ENCODE measurements at places on chromosomes 4 and X.

DNA sequence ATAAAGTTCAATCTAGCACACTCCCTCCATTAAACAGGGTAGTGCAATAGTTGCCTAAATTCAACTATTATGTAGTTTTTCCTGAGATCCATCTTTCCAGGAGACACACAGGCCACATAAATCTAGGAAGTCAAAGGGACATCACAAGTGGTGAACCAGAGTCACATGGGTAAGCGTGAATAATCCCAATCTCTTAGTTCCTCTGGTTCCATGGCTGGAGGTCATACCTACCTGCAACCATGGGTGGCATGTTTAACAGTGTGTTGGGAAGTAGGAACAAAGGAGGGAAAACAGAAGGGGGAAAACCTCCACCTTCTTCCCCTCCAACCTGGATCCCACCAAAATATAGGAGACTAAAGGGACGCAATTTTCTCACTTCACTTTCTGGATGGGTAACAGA is 2651.6 kb downstream of the ARAP2 start:
- DNase-seq: no peak

DNA sequence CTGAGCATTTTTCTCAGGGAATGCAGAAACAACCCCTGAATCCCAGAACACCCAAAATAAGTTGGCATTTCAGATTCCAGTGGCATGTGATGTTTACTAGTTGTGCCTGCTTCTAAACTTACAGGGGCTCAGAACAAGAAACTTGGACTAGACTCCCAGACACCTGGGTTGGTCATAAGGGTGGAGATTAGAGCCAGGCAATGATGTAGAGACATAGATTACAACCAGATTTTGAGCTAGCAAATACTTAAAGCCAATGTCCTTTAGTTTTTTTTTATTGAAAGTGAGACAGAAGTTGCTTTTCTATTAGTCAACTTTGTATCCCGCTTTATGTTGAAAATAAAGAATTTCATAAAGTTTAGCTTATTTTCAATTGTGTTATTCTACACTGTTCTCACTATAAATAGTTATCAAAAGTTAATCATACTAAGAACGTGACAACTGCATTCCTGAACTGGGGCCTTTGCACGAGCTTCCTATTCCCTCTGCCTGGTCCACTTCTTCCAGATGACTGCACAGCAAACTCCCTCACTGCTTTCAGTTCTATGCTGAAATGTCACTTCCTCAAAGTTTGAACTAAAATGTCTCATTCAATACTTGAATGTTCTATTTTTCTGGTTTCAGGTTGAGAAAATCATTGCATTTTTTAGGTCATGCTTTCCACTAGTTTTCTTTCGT is 224.7 kb upstream of the PPP1R2C start:
- DNase-seq: peak; percentile 0

DNA sequence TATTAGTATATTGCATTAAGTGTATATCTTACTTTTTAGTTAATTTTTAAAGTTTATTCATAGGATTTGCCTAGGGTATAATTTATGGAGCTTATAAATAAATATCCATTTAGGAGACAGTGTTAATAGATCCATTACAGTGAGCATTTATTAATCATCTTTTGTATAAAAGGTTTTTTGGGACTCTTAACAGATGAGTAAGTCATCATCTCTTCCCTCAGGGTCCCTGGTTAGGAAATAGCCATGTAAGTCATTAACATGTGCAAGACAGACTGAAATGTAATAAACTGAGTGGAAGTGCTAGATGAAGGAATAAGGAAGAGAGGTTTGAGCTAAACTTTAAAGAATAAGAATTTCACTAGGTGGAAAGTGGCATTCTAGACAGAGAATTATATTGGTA is 69.2 kb downstream of the PAQR3 start:
- no peak for DNase-seq

DNA sequence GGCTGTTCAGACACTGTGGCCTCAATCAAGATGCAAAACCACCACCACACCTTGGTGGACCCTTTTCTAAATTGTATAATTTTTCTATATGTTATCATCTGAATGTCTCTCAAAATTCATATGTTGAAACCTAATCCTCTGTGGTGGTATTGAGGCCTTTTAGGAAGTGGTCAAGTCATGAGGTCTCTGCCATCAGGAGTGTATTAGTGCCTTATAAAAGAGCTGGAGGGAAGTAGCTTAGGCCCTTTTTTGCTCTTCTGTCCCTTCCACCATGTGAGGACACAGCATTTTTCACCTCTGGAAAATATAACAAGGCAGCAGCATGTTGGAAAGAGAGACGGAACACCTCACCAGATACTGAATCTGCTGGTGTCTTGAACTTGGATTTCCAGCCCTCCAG is 30.5 kb upstream of the DKK2 start:
- DNase-seq: no peak

DNA sequence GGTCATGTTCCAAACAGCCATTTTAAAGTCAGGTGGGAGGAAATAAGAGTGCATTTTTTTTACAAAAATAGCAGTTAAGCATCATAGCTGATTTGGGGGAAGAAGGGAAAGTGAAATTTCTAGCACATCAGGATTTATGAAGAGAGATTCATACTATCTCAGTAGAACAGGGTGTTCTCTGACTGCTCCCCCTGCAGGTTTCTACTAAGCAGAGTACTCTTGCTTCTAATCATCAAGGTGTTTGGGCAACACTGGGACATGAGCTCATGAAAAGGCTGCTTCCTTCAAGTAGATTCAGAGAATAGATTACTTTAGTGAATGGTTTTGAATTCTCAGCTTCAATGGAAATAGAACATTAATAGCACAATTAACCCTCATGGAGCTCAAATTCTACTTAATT is 591.4 kb upstream of the PCDH10 start:
- DNase-seq: no peak

DNA sequence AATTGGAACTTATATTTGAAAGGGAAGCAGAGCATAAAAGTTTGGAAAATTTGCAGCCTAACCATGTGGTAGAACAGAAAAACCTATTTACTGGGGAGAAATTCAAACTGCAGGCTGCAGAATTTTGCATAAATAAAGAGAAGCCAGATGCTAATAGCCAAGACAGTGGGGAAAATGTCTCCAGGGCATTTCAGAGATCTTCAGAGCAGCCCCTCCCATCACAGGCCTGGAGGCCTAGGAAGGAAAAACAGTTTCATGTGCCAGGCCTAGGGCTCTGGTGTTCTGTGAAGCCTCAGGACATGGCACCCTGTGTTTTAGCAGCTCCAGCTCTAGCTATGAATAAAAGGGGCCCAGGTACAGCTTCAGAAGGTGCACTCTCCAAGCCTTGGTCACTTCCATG is 648.7 kb upstream of the FRG1 start:
- DNase-seq: no peak
